ENCODE measurements at places on chromosomes 1 and 21.

- peak; percentile 60 for DNase-seq
Observed at GRCh38 chr1:29964718-29965533, 728.6 kb downstream of the PTPRU start.

GRCh38 chr1:237838320-237838719, 52.4 kb downstream of the ZP4 start:
- DNase-seq, result no peak

- no peak for DNase-seq
Observed at GRCh38 chr1:94310570-94311270, 73.3 kb upstream of the ARHGAP29 start.

DNA sequence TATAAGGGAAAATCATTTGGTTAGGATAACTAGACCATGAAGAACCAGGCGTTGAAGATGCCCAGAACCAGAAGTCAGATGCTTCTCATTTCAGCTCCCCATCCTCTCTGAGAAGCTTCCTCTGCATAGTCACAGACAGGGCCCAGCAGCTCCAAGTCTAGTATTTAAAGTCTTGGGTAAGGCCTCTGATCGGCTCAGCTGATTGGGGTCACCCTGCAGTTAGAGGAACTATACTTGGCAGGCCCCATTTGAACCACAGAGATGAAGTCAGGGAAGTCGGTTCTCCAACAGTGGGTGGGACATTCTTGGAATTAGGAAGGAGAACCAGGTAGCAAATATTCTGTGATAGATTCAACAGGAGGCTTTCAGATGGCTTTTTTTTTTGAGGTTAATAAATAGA, 48.3 kb downstream of the SLC22A15 start:
- no peak for DNase-seq

DNA sequence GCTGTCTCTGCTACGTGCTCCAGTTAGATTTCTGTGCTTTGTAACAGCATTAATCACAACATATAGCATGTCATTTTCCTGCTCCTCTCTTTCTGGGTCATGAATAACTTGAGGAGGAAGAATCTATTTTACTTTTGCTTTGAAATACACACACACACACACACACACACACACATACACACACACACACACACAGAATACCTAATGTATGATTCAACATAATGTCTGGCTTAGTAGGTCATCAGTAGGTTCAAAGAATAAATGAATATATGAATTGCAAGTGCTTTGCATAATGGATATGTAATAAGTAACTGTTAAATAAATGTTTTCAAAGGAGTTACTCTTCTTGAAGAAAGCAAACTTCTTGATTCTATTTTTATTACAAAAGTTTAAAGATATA, 249.0 kb downstream of the PDE4B start:
- no peak for DNase-seq

GRCh38 chr1:54546651-54547401, 1.2 kb upstream of the ACOT11 start:
- no peak for DNase-seq

DNA sequence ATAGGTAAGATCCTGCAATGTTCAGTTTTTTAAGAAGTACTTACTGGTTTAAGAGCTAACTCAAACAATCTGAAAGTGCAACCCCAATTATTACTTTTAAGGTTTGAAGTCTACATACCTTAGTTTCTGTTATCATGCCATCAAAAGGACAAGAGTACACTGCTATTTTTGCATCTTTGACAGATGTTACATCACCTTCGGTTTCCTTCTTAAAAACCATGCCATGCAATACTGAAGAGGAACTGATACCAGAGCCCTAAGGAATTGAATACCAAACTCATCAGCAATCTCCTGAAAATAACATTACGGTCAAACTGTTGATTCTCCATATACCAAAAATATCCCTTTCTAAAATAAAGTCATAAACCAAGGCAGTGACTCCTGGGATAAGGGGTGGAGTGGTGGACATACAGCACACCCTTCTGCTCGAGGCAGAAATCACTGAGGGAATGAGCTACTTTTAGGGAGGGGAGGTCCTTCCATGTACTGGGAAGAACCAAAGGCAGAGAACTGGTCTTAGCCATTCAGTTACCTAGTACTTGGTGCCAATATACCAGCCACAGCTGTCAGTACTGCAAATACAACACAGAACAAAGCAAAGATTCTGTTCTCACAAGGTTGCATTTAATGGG, 8.5 kb downstream of the CCT8 start:
- DNase-seq, result no peak

DNA sequence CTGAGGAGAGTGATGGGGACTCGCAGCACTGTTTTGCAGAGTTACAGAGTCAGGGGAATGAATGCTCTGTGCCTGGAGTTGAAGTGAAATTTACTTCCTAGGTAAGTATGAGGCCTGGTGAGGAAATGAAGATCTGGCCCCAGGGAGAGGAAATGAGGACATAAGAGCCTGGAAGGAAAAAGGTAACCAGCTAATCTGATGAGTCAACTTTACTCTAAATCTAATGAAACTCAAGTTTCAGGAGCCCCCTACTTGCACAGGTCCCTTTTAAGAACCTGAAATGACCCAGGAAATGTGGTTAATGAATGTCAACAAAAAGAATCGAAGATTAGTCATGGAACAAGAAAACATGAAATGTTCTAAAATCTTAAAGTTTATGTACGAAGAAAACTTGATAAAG, 599.0 kb downstream of the AGBL4 start:
- no peak for DNase-seq

DNA sequence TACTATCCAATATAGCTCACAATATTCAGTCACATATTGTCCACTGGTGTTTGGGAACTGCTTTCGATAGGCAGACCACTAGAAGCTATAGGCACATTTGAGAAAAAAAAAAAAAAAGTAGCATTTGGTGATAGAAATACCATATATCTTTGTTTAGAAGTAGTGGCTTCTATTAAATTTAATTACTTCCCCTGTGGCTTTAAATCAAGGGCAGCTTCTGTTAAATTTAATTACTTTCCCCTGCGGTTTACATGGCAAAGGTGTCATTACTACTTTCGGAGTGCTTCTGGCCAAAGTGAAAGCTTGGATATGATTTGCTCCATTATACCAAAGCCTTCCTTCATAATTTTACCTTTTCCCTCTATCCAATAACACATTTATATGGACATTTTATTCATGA, 229.9 kb downstream of the TTLL7 start:
- DNase-seq, result peak; percentile 19

DNA sequence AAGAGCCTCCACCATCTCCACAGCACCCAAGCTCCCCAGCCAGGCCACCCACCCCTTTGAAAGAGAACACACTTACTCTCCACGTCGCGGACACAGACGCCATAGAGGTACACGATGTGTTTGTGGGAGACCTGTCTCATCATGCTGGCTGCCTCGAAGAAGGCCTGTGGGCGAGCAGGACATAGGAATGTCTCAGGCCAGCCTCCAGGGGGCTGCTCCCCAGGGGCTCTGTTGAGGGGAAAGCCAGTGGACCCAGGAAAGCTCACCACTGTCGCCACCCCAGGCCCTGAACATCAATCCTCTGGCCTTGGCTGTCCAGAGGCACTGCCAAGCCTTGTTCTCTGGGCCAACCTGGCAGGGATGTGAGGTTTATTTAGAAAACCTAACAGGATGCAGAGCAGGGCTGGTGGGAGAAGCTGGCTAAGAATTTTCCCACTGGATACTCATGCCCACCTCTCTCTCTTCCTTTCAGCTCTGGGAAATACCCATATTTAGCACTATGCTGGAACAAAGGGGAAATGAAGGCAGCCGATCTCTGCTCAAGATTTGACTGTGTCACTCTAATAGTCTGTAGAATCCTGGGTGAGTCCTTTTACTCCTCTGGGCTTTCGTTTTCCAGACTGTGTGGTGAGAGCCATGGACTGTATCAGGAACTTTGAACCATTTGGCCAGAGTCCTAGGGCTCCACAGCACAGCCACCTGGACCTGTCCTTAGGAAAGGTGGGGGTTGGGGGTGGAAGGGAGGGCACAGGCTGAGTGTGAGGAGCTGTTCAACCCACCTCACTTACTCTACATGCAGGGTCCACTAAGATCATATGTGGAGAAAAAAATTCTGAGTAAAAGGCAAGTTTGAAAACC, 101.9 kb downstream of the RAVER2 start:
- no peak for DNase-seq

DNA sequence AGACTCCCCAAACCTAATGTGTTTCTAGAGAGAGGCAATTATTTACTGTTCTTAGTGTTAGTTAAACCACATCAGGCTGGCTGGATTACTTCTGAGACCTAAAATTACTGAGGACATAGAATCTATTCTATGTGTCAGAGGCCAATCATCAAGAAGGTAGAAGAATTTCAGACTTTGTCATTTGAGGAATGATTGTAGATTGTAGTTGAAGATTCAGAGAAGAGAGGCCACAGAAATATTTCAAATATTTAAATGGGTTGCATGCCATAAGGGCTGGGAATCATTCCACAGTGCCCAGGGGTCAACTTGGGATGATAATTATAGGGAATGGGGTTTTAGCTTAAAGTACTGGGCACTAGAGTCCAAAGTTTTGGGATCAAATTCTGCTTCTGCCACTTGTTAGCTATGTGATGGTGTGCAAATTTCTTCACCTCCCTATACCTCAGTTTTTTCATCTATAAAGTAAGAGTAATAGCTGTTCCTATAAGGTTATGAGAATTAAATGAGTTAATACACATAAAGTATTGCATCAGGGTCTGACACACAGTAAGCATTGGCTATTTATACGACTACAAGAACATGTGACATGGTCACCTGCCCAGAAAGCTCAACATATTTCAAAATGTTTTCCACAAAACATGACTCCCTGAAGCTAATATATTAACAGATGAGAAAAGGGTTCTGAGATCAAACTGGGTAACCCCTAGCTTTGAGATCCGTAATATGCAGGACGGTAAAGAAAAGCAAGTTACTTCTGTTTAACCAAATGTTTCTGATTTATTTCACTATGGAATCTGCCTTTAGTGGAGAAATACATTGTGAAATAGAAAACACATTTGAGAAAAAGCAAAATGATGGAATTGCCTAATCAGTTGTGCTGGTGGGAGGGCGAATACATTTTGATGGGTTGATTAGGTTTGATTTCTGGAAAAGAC, 69.7 kb upstream of the SPAG17 start:
- DNase-seq, result no peak

DNA sequence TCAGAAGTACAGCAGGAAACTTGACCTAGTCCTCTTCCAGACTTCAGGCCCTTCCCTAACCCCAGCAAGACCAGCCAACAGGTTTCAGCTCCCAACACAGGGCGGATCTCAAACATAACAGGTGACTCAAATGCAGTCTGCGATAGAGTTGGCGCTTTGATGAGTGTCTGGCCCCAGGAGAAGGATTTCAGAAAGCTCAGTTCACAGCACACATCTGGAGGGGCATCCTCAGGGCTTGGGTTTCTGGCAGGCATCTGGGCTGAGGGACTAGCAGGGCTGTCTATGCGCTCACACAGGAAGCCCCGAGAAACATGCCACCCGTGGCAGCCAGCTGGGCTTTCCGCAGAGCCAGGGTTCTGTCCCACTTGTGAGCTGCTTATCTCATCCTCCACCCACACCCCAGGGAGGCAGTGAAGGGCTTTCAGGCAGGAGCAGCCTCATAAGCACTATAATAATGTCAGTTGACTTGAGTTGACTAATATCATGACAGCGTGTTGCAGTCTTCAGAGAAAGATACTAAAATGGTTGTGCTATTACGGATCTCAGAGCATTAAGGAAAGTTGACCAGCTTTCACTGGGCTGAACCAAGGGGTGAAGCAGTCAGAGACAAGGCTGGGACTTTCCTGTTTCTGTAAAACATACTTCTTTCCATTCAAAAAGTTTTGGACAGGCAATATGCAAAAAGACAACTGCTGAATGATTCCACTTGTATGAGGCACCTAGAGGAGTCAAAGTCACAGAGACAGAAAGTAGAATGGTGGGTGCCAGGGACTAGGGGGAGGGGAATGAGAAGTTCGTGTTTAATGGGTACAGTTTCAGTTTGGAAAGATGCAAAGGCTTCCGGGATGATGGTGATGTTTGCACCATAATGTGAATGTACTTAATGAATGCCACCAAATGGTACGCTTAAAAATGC, 233.0 kb upstream of the IRF2BP2 start:
- peak; percentile 37 for DNase-seq

DNA sequence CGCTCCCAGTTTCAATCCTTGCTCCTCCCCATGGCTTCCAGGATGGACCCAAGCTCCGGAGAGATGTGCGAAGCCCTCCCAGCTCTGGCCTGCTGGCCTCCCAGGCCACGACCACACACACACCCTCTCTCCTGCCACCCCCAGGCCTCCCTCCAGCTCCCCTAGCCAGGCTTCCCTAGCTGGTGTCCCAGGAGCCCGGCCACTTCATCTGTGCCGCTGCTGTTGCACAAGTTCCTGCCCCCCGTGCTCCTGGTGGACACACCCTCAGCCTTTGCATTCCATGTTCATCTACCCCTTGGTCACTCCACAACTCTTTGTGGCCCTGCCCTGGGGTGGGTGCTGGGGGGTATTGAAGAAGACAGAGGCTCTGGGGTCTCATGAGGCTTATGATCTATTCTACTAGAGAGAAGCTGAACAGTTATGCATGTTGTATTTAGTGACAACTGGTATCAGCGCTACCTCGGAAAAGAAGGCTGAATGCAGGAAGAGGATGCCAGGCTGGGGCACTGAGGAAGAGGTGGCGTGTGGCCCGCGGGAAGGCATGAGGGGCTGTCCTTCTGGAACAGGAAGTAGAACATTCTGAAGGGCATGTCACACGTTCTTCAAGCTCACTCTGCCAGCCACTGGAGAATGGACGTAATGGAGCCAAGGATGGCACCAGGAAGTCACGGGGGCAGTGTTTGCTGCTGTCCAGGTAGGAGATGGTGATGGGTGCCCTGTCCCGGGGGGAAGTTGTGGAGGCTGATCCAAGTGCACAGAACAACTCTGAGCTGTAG, 172.4 kb downstream of the PSMG1 start:
- no peak for DNase-seq

GRCh38 chr1:31004231-31004621, 61.3 kb downstream of the PUM1 start:
- no peak for DNase-seq

DNA sequence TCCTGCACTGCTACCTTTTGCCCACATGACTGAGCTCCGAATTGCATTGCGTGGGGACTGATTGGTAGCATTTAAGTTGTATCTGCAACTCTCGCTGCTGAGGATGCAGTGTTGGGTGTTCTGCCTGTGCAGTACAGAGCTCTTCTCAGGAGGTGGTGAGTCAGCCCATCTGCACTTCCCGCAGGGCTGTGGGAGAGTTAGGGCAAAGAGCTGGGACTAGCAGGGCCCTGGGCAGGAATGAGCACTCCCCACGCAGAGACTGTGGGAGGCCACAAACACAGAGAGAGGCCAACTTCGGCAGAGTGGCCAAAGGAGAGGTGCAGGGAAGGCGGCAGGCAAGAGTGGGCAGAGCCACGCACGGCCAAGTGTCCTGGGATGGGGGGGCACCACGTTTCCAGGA, 244.7 kb downstream of the SIPA1L2 start:
- no peak for DNase-seq

DNA sequence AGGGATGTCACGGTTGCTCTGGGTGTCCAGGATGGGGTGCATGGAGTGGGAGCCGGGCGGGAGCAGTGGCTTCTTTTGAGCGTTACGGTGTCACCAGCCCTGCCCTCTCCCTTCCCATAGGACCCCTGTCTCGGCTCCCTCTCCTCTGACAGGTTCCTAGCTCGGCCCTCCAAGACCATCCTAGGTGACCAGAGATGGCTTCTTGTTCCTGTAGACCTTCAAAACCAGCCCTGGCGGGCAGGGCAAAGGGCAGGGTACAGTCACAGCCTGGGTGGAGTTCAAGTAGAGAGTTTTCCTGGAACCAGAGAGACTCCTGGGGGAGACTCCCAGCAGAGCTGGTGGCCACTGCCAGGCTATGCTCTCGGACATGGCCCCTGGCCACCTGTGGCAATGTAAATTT, 345.6 kb upstream of the AJAP1 start:
- DNase-seq, result no peak

- no peak for DNase-seq
Observed at GRCh38 chr1:15436881-15437442, 1.3 kb upstream of the CTRC start.

- no peak for DNase-seq
Observed at GRCh38 chr1:101509370-101509769, 272.6 kb downstream of the S1PR1 start.
